Activated naive CD8-positive, alpha-beta T cell treated with anti-CD3 and anti-CD28 coated beads, Interleukin-2, amount 50 U/mL, for 24 hours (primary cell): ENCODE measurements at places on chromosomes 13 and 19.

DNA sequence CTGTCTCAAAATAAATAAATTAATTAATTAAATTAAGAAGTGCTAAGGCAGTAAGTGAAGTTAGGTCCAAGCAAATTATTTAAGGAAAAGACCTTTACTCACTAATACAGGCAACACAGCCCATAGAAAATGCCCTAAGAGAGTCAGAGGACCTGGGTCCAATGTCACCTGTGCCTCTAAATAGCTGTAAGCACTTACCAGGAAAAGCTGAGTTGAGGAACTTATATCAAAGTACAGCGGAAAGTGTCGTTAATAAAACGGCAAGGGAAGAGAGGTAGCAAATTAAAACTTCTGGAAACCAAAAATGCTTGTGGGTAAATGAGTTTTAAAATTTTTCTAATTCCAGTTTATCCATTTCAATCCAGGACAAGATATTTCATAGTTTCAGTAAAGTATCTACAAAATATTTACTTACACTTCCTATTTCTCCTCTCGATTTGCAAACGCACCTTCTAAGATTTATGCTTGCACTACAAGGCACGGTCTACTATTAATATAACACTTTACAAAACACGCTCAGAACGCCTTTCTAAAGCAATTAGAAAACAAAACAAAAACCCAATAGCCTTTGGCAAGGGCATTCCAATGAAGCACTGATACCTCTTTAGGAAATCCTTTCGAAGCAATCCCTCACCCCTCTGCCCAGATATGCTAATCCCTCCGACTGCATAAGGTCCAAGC is 963 bp downstream of the VPS36 start:
- DNase-seq = no peak

DNA sequence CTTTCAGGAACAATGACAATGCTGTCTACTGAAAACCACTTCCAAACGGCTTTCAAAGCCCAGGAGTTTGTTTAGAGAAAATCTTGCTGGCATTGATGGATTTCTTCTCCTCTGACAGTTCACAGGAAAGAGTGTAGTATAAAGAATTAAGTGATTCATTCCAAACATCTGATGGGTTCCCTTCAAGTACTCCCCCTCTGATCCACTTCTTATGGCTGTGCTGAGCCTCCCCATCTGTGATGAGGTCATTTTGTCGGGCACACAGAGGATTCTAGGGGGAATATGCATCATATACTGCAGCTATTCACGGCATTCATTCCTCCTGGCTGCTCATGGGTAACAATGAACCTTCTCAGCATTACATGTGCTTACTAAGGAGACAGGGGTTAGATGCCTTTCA is 107.9 kb downstream of the RGCC start:
- DNase-seq = no peak

- peak; percentile 89 for DNase-seq
These were observed 22.4 kb downstream of the EPSTI1 start for GRCh38 chr13:42969565-42970172.

DNA sequence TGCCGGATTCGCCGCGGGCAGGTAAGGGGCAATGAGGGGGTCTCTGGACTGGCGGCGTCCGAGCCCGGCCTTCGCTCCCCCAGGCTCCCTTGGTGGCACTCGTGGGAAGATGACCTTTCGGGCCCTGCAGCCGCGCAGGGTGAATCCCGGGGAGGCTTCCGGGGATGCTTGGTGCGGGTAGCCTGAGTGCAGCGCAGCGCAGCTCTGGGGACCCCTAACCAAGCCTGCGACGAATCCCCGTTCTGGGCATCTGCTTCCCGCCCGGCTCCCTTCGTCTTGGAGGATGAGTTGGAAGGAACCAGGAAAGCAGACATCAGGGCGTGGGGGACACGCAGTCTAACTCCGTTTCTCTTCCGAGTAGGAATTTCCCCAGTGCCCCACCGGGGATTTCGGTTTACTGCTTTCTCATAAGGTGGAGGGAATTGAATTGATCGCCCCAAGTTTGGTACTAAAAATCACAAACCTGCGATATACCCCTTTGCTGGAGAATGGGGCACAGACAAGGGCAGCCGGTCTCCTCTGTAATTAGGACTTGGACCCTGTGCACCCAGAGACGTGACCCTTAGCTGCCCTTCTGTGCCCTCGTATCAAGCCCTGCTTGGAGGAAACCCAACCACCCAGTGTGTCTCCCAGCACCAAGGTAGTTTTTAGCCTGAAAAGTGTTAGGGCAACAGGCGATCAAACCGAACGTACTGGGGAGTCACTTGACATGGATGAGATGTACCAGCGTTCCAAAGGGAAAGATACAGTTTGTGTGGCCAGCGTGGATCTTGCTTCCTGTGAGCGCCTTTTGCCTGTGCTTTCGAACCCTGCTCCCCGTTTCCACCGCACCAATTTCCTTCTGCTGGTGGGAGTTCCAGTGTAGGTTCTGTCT is 1.0 kb downstream of the GPC5 start:
- DNase-seq = peak; percentile 14

GRCh38 chr19:30069535-30070197 is 127.6 kb downstream of the URI1 start:
- no peak for DNase-seq

DNA sequence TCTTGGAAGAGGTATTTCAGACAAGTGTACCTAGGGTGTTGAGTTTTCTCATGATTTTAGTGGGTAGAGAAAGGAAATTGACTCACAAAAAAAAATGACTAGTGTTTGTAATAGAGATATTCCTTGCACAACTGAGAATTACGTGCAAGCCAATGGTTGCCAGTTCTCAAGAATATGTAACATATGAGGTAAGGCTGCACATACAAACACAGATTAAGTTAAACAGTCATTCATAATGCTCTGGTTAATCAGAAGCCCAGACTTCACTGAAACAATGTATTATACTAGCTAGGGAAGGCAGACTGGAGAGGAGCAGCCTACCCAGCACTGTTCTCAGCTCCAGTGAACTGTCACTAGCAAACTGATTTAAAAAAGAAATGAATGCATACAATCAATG is 418.3 kb downstream of the DIAPH3 start:
- DNase-seq = no peak

- no peak for DNase-seq
These were observed 111.4 kb downstream of the FRY start for GRCh38 chr13:32142956-32143375.

DNA sequence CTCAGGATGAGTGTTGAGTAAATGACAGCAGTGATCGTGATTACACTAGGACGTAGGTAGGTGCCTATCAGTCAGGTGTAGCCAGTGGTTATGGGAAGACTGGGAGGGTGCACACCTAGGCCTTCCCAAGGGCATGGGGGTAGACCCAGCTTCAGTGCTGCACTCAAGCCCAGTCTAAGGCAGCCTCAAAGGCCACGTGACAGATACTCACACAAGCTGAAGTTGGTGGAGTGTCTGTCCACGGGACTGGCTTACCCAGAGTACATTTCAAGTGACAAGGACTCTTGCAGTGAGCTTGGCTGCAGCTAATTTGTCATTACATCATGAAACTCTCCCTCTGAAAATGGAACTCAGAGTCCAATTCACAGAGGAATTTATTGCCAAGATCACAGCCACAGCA is 118.3 kb downstream of the SHISA2 start:
- no peak for DNase-seq

- no peak for DNase-seq
These were observed 208.3 kb upstream of the MIR17HG start for GRCh38 chr13:91139232-91139631.

DNA sequence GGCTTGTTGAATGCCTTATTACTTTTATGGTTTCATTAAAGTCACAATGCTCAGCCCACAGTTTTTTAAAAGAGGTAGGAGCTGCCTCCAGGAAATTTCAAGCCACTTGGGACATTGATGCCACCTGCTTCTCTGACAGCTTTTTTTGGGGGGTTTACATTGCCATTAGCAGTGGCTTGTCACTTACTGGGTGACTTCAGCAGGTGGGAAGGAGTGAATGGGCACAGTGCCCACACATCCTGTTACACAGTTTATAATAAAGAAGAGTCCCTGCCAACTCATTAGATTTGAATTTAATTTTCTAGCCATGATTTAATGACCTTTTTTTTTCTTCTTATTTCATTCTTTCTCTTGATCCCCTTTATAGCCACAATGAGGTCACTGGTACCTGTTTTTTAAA is 61.0 kb downstream of the NHLRC3 start:
- DNase-seq = no peak

- no peak for DNase-seq
These were observed 20.6 kb downstream of the MIR17HG start for GRCh38 chr13:91368101-91368500.

GRCh38 chr19:18112989-18113478 is 15.5 kb downstream of the MAST3 start:
- DNase-seq = peak; percentile 85

- DNase-seq = no peak
These were observed 89.7 kb downstream of the FRY start for GRCh38 chr13:32121316-32121715.

DNA sequence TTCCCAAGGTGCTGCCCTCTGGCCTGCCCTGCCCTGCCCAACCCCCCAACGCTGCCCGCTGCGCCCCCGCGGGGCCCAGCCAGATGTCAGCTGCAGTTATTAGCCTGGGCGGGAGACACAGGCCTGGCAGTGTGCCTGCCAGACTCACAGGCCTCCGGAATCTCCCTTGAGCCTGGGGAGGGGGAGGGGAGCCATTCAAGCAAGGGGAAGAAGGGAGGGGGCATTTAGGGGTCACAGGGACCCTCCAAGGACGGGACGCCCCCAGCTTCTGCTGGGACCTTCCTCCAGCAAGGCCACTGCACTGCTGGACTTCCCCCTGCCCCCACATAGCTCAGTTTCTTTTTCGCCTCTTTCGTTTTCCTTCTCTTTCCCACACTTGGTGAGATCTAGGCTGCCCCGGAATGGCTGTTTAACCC is 2.6 kb upstream of the JUNB start:
- DNase-seq = peak; percentile 71

DNA sequence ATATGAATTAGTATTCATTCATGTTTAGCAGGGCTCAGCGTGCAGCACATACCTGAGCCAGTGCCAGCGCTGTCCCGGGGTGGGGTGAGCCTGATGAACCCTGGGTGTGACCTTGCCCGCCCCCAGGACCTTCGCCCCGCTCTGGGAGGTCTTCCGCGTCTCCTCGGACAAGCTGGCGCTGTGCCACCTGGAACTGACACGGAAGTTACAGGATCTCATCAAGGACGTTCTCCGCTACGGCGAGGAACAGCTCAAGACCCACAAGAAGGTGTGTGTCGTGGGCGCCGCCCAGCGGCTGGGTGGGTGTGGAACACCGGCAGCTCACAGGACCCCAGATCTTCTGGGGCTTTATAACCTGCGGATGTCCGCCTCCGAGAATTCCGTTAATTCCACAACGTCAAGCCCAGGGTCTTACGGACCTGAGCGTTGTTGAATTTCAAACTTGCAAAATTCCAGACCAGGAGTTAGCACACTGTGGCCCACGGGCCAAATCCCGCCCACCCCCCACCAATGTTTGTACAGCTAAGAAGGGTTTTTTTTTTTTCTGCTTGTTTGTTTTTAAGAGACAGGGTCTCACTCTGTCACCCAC is 15.4 kb downstream of the FCHO1 start:
- peak; percentile 59 for DNase-seq

GRCh38 chr13:91270031-91270430 is 77.5 kb upstream of the MIR17HG start:
- no peak for DNase-seq

DNA sequence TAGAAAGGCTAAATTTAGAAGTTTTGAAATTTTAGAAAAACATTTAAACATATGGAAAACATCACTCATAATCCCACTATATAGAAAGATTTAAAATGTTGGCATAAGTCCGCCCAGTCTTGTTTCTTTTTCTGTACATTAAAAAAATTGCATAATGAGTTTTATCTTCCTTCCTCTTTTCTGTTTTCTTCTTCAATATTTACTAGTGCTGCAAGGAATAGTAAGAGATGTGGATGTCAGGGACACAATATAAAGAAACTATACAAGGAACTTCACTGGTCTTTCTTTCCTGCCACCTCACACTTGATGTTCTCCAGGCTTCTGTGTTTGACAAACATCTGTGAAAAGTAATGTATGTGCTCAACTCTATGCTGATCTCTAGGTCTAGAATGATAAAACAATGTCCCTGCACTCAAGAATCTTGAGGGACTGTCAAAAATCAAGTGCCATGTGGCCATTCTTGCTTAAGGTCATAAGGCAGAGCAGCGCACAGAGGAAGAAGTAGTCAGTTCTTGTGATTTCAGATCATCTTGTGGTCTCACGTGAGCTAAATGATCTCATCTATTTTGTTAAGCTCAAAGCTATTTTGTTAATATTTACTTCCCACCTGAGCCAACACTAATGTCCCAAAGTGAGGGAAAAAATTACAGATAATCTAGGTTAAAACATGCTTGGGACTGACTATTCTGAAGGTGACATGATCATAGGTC is 186.9 kb upstream of the OBI1 start:
- DNase-seq = no peak

- peak; percentile 8 for DNase-seq
These were observed 1.9 kb downstream of the KDM4B start for GRCh38 chr19:4970558-4971423.

- no peak for DNase-seq
These were observed 137.0 kb downstream of the KCNRG start for GRCh38 chr13:50152224-50152623.

GRCh38 chr19:9854282-9854846 is 19.2 kb downstream of the PIN1 start:
- no peak for DNase-seq

GRCh38 chr13:110300090-110300815 is 6.7 kb downstream of the COL4A1 start:
- no peak for DNase-seq

- DNase-seq = no peak
These were observed 27.0 kb downstream of the WTIP start for GRCh38 chr19:34508540-34508939.

DNA sequence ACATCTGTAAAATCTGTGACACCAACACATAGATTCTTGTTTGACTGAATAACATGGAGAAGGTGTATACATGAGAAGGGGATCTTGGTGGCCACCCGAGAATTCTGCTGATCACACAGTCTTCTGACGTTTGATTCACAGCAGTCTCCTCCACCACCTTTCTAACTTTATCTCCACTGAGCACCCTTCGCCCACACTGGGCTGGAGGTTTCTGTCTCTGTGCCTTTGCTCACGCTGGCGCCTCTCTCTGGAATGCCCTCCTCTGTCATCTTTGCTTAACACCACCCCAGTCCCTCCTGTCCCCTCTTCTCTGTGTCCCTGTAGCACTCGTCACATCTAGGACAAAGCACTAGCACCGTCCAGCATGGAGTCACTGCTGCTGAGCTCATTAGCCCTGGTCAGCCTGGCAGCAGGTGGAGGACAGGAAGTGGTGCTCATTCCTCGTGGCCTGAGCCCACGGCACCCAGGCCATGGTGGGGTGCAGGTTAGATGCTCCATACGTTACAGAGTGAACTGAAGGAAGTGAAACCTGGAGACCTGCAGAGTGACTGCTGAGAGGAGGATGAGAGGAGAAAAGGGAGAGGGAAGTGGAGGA is 384.6 kb downstream of the UQCRFS1 start:
- DNase-seq = no peak

- DNase-seq = peak; percentile 57
These were observed 7.8 kb upstream of the SERTAD1 start for GRCh38 chr19:40433391-40434216.

GRCh38 chr13:43916828-43917227 is 37.1 kb downstream of the LACC1 start:
- DNase-seq = no peak

DNA sequence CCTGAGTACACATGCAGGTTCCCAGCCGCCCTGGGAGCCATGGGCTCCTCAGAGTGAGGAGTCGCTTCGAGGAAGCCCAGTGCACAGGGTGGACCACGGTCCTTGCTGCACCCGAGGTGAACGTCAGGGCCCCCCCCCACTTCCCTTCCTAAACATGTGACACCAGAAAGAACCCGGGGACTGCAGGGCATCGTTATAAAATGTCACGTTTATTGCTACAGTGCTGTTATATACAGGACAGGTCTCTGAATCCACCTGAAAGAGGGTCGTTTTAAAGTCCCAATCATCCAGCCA is 3.8 kb upstream of the UQCR11 start:
- no peak for DNase-seq
